ENCODE measurements at places on chromosomes 2 and 18.

GRCh38 chr2:135843671-135844070 lies 6.7 kb upstream of the LCT start:
- DNase-seq: no peak

- no peak for DNase-seq
These were observed 6.6 kb downstream of the EMX1 start for GRCh38 chr2:72923833-72924352.

GRCh38 chr2:44952143-44952805 lies 10.8 kb downstream of the SIX3 start:
- peak; percentile 81 for DNase-seq

DNA sequence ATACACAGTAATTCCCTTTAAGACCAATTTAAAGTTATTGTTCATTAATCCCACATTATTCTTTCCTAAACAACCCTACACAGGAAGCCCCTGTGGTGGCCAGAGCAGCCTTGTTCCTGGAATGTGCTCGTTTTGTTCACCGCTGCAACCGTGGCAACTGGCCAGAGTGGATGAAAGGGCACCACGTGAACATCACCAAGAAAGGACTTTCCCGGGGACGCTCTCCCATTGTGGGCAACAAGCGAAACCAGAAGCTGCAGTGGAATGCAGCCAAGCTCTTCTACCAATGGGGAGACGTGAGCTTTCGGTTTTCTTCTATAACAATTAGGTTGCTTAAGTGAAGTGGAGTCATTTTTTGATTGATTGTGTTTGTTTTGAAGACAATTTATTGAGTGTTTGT lies 101.0 kb downstream of the UNC80 start:
- DNase-seq: no peak

GRCh38 chr2:190882411-190882766 lies 1.8 kb downstream of the GLS start:
- no peak for DNase-seq

GRCh38 chr2:46087492-46087891 lies 209.7 kb upstream of the EPAS1 start:
- no peak for DNase-seq

GRCh38 chr2:119246884-119247843 lies 23.5 kb downstream of the STEAP3 start:
- DNase-seq: no peak

DNA sequence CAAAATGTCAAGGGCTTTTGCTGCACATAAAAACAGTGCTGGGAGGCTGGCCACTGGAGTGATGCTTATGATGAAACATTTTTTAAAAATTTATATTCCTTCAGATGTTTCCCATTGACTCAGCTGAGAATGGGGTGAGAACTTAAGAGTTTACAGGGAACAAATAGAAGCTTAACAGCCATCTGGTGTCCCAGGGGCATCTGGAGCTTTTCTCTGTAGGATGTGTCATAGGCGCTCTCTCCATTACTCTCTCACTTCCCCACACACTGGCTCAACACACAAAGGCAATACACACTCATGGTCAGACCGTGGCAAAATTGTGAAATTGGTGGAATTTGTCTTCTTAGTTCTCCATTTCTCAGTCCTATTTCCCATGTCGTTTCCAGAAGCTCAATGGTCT lies 783.1 kb upstream of the LRRTM1 start:
- no peak for DNase-seq

DNA sequence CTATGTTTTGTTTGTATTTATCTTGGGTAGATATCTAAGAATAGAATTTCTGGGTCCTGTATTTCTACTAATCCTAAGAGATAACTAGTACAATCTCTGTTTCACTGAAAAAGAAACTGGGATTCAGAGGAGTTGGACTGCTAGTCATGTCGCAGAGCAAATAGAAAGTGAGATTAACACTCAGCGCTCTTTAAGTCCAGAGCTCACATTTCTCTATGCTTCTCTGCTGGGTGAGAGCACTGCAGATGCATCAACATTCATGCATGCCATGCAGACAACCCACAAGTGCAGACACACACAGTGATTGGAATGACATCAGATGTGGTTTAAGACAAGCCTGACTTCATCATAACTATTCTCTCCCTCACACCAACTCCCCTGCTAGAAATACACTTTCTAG lies 563.8 kb downstream of the TDRD15 start:
- DNase-seq: no peak

- DNase-seq: no peak
These were observed 4.2 kb downstream of the ALPI start for GRCh38 chr2:232460171-232460570.

DNA sequence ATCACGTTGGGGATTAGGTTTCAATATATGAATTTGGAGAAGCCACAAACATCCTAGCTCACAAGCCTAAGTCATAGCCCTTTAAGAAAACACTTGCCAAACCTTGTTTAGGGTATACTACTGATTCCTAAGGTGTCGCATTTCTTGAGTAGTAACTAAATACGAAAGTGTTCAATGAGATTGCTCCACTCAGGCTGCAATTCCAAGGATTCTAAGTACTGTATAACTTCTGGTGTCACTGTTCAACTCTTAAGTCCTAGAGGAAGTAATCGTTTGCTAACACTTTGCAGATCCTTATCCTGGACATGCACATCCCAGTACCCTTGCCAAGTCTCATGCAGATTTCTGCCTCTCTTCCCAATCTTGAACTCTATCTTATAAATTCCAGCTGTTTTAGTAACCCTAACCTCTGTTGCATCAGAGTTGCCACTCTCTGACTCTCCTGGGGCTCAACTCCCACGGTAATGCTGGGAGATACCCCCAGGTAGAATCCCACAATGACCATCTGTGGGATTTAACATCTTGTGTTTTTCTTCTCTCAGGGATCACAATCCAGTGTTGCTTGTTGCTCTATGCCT lies 122.4 kb downstream of the HIBCH start:
- no peak for DNase-seq

Measured in NCI-H146 (cell line).